ENCODE measurements at places on chromosomes 5 and 9.

GRCh38 chr5:96316017-96316416 lies 117.0 kb downstream of the PCSK1 start:
- no peak for DNase-seq

- DNase-seq, result no peak
Observed at GRCh38 chr5:102414448-102414847, 84.4 kb downstream of the SLCO6A1 start.

GRCh38 chr5:150665044-150665443 lies 4.0 kb downstream of the MYOZ3 start:
- DNase-seq, result no peak

DNA sequence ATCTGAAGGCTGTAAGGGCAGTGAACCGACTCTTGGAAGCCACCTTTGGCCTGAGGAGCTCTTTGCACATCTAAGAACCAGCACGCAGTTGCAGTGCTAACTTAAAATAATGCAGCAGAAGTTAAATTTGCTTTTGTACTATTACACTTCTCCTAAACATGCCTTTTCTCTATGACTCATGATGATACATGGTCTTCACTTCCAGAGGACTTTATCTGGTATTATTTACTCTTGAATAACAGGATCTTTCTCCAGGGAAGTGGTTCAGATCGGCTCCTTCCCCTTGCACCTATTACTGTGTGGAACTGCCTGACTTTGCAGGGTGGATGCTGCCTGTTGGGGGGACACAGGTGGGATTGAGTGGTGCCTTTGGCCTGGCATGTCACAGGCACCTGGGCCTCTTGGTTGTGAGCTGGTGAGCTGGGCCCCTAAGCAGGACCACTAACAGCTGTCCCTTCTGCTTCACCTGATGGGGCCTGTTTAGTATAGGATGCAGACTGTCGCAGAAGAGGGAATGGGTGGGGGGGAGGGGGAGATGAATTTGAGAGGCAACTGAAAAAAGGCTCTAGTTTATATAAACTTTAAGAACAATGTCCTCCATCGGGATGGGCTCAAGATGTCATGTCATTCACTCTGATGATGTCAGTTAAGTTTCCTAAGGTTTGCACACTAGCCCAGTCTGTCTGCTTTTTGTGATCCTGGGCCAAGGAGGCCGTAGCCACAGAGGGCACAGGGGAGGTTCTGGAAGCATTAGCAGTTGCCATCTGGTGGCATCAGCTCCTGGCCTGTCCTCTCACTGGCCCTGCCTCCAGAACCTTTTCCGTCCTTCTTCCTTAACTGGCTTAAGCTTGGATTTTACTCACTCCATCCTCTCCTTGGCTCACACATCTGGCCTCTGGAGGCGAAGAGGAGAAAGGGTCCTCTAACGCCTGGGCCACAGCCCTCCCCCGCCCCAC lies 33.9 kb upstream of the GABBR2 start:
- DNase-seq, result no peak

DNA sequence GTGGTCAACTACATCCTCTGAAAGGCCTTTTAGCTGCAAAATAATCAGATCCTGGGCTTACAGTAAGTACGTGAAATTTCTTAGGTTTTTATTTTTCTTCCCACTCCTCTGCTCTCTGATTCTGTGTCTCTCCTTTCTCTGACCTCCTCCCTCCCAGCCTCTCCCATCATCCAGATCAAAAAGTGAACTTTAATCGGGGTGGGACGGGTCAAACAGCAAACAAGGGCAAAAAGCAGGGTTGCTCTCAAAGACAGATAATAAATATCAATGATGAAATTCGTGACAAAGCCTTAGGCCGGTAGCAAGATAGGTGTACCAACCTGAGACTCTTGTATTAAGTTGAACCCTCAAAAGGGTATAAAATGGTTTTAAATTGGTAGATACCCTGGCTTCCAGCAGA lies 76.1 kb downstream of the RANBP17 start:
- DNase-seq, result no peak

- no peak for DNase-seq
Observed at GRCh38 chr5:88745093-88745696, 137.8 kb downstream of the MEF2C start.

GRCh38 chr5:170173227-170173626 lies 59.6 kb upstream of the C5orf58 start:
- DNase-seq, result no peak

GRCh38 chr5:88109818-88110217 lies 158.8 kb downstream of the TMEM161B start:
- DNase-seq, result no peak

- no peak for DNase-seq
Observed at GRCh38 chr5:36300927-36301540, 668 bp downstream of the RANBP3L start.

- DNase-seq, result no peak
Observed at GRCh38 chr5:43140286-43140685, 19.6 kb downstream of the ZNF131 start.

DNA sequence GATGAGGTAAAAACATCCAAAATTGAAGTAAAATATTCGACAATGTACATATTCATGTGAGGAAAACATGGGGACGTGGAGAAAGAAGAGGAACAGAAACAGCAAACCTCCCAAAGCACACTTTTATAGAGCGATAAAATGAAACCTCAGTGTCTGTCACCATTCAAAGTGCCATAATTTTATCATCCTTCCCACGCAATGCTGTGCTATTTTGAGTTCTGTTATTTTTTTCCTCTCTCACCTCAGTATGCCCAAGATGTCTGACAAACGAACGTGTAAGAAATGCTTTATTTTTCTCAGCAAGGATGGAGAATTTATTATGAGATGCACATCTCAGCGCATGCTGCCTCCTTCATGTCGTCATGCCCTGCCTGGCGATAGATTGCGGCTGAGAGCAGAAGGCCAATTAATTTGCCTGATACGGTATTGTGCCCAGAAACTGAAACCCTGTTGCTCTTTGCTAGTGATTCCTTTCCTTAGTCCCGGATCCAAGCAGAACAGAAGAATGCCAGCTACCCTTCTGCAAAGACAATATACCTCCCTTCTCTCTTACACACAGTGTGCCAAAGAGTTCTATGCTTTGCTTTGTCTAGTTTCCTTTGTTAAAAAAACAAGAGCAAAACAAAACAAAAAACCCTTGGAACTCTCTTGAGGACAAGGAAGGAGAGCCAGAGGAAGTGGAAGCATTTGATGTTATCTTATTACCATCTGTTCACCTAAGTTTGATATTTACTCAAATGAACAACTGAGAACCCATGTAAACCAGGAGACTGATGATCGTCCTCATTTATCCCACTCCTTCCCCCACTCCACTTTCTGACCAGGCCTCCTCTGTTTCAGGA lies 192.4 kb downstream of the SEMA6A start:
- DNase-seq, result no peak

DNA sequence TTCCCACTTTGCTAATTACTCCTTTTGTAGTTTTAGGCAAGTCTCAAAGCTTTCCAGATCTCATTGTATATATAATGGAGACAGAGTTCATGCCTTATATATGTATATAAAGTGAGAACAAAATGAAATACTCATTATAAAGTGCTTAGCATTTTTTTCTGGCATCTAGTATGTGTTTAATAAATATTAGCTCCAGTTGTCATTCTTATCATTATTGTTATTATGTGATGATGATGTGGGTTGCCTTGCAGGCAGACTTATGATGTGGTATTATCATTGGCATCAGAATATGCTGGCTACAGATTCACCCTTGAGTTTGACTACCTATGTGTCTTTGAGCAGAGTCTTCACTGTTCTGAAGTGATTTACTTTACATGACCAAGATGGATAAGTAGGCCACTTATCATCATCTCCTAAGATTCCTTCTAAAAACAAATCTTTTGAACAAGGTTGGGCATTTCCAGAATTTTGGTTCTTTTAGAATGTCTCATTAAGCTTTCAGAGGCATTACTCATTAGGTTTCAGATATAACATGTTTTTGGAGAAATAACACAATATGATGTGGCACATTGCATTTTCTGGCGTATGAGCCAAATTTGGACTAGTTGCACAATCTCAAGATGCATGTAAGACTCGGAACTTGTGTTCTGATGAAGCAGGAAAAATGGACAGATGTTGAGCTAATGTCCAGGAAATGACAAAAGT lies 145.6 kb upstream of the TNC start:
- no peak for DNase-seq

- no peak for DNase-seq
Observed at GRCh38 chr5:158470764-158471534, 612.0 kb upstream of the CLINT1 start.

DNA sequence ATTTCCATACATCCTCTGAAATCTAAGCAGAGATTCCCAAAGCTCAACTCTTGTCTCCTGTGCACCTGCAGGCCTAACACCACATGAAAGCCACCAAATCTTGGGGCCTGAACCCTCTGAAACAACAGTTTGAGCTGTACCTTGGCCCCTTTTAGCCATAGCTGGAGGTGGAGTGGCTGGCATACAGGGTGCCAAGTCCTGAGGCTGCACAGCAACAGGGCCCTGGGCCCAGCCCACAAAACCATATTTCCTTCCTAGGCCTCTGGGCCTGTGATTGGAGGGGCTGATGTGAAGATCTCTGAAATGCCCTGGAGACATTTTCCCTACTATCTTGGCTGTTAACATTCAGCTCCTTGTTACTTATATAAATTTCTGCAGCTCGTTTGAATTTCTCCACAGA lies 26.5 kb downstream of the DOCK2 start:
- DNase-seq, result no peak

DNA sequence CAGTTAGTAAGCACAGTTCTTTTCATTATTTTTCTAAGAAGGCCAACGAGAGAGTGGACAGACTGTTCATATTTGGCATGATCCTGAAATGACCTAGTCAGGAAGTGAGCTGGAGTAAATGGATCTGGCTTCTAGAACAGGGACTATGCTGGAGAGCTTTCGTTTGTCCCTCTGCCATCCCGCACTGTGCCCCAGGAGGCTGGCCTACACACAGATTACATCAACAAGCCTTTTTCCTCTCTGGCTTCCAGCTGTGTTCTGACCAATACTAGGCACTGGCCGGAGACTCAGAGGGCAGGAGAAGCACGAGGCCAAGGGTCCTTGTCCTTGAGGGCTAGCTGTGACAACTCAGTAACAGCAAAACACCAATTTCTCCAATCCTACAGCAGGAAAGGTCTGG lies 127.8 kb downstream of the MED27 start:
- peak; percentile 34 for DNase-seq
